ENCODE measurements at places on chromosomes 1 and 21. TPM values are rescaled to one million over a fixed set of nuclear protein-coding genes. Genes with fewer than 3 reads are reported as not detected.

DNA sequence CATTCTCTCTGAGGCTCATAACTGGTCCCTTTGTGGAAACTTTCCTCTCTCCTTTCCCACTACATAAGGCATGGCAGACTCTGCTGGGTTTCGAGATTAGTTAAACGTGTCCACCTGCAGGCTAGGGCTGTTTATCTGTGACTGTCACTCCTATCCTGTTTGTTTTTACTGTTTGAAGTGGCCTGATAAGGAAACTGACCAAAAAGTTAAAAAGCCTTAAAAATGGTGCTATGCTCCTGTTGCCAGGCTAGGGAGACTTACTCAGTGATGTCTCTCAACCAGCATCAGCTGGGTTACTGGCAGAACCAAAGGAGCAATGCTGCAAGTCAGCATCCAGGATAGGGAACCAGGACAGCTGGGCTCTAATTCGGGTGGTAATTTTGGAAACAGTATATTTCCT is 3.9 kb downstream of the PIGV start:
- no peak for DNase-seq
- H3K4me1 ChIP-seq, result peaks cover 13% of the 10 kb centered on the region
- H3K4me3 ChIP-seq, result no peak overlapping the region
- no peaks in the 10 kb centered on the region for H3K36me3 ChIP-seq
- no peak overlapping the region for H3K27ac ChIP-seq

The ATP6V1G3 gene
- total RNA-seq, result not detected

- no peaks in the 10 kb centered on the region for H3K36me3 ChIP-seq
- no peak overlapping the region for H3K4me3 ChIP-seq
- no peak overlapping the region for H3K27ac ChIP-seq
- H3K4me1 ChIP-seq, result no peaks in the 10 kb centered on the region
- H3K27me3 ChIP-seq, result no peaks in the 10 kb centered on the region
These were observed 31.4 kb downstream of the HSD3B2 start for GRCh38 chr1:119446321-119446720.

The SDCCAG8 gene
- 43.5 TPM for total RNA-seq

DNA sequence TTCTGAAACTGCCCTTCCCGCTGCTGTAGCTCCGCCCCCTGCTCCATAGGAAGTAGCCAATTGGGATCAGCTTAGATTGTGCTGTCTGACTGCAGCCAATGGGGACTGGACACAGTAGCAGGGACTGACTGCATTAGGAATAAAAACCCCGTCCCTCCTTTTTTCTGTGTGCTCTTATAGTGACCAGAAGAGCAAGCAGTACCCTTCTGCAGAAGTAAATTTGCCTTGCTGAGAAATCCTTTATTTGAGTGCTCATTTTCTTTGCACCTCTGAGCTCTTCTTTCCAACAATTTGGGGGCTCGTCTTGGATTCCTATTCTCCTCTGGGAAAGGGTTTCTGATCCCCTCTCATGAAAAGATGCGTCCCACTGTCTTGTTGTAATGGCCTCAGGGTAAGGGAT is 16.2 kb downstream of the OR2L13 start:
- H3K27me3 ChIP-seq, result no peaks in the 10 kb centered on the region
- no peaks in the 10 kb centered on the region for H3K4me1 ChIP-seq
- no peak overlapping the region for H3K27ac ChIP-seq
- H3K4me3 ChIP-seq, result no peak overlapping the region
- H3K36me3 ChIP-seq, result no peaks in the 10 kb centered on the region

The FGGY gene
- 38.4 TPM for total RNA-seq

The PPIE gene
- total RNA-seq, result 78.9 TPM

The RXRG gene
- total RNA-seq, result 0.60 TPM

- DNase-seq, result no peak
- no peak overlapping the region for H3K4me3 ChIP-seq
- H3K27ac ChIP-seq, result no peak overlapping the region
- H3K36me3 ChIP-seq, result no peaks in the 10 kb centered on the region
These were observed 280.2 kb downstream of the DPYD start for GRCh38 chr1:97640677-97641076.

DNA sequence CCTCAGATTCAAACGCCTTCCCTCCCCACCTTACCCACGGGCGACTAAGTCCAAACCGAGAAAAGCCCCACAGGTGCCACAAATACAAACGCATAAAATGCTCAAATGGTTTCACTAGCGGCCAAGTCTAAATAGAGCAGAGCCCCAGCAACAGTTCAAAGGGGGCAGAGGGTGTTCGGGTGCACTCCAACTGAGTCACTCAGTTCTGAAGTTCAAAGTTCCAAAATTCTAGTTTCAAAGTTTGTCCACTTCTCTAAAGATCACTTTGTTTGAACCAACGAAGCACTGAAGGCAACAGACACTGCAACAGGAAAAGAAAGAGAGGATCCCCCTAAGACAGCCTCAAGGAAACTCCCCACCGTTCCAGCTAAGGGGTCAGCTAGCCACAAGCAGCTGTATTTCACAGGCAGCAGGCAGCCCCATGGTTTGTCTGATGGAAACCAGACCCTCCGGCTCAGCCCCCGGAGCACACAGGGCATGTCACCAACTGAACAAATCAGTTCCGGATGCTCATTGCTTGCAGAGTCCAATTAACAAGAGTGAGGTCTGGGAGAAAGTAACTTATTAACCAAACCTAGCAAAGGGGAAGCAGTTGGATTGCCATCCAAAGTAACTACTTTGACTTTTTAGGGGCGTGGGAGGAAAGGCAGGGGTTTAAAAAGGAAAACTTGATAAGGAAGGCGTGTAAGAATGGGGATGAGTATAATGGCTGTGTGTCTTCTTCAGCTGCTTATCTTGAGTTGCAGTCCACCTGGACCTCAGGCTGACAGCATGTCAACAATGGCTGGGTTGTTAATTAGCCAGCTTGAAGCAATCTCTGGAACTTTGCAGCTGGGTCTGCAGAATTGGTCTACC is 1423.9 kb upstream of the PRMT6 start:
- H3K36me3 ChIP-seq, result no peaks in the 10 kb centered on the region
- H3K27me3 ChIP-seq, result no peaks in the 10 kb centered on the region
- H3K4me1 ChIP-seq, result no peaks in the 10 kb centered on the region
- DNase-seq, result no peak
- H3K27ac ChIP-seq, result no peak overlapping the region

- DNase-seq, result no peak
- H3K27ac ChIP-seq, result no peak overlapping the region
- no peaks in the 10 kb centered on the region for H3K4me1 ChIP-seq
- H3K36me3 ChIP-seq, result no peaks in the 10 kb centered on the region
These were observed 541.7 kb upstream of the PBX1 start for GRCh38 chr1:164017239-164017638.

The HOOK1 gene
- total RNA-seq, result 8.1 TPM

- DNase-seq, result no peak
- no peaks in the 10 kb centered on the region for H3K27me3 ChIP-seq
These were observed 73.3 kb upstream of the FMO3 start for GRCh38 chr1:171017426-171017825.

GRCh38 chr1:153387785-153388184 is 3.1 kb downstream of the S100A8 start:
- H3K27ac ChIP-seq, result no peak overlapping the region
- H3K4me1 ChIP-seq, result peaks cover 3% of the 10 kb centered on the region
- H3K36me3 ChIP-seq, result no peaks in the 10 kb centered on the region
- H3K4me3 ChIP-seq, result no peak overlapping the region

DNA sequence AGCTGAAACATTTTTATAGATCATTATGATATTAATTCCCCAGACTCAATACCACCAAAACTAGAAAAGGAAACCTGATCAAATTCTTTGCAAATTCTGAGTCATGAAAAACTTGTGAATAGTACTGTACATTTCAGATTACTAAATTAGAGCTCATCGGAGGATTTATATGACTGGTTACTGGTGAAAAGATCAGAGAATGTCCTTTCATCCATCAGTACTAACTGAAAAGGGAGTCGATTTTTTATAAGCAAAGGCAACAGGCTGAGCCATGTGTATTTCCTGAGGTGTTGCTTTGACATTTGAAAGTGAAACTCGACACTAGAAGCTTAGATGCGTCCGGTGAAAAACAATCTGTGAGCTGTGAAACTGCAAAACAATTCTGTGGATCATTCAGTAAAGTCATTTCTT is 155.7 kb downstream of the TNFSF18 start:
- DNase-seq, result no peak
- no peaks in the 10 kb centered on the region for H3K4me1 ChIP-seq
- H3K27ac ChIP-seq, result no peak overlapping the region
- no peaks in the 10 kb centered on the region for H3K36me3 ChIP-seq
- no peak overlapping the region for H3K4me3 ChIP-seq

DNA sequence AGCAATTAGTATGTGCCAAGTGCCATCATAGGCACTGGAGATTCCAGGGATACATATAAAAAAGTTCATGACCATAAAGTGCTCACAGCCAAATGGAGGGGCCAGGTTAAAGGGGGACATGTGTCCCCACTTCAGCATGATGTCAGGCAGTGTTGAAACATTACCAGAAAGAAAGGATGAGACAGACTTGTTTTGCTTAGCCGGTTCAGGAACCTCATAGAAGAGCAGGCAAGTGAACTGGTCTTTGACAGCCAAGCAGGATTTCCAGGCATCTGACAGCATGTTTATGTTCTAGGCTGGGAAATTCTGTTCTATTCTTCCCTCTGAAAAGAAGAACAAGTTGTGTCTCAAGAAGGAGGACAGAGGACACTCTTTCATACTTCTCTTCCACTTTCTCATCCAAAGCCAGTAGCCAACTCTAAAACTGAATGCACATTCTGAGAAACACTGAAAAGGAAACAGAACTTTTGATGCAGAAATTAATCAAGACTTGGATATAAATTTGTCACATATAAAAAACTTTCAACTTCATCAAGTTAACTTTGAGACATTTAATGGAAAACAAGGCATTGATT is 39.7 kb downstream of the GLUL start:
- no peak overlapping the region for H3K4me3 ChIP-seq
- no peak for DNase-seq
- H3K27me3 ChIP-seq, result no peaks in the 10 kb centered on the region
- H3K4me1 ChIP-seq, result no peaks in the 10 kb centered on the region
- H3K27ac ChIP-seq, result no peak overlapping the region
- H3K36me3 ChIP-seq, result no peaks in the 10 kb centered on the region

DNA sequence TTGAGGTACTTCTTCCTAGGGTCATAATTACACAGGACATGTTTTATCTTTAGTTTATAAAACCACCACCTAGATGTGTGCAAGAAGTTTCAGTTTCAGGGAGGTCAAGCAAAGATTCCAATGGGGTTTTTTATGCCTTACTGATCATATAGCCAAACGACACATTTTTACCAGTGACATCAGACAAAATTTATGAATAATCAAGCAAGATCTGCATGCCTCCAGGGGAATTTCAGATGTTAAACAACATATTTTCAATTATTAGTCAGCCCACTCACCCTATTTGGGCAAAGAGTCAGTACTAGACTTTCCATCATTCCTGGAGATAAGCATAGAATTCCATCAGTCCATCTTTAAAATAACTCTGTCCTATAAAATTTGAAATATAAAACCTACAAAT is 867.4 kb downstream of the KCNT2 start:
- DNase-seq, result no peak
- no peaks in the 10 kb centered on the region for H3K36me3 ChIP-seq
- no peaks in the 10 kb centered on the region for H3K4me1 ChIP-seq
- H3K27ac ChIP-seq, result no peak overlapping the region
- H3K4me3 ChIP-seq, result no peak overlapping the region
- no peaks in the 10 kb centered on the region for H3K27me3 ChIP-seq

- no peaks in the 10 kb centered on the region for H3K4me1 ChIP-seq
- H3K27me3 ChIP-seq, result peaks cover 5% of the 10 kb centered on the region
- H3K27ac ChIP-seq, result no peak overlapping the region
- no peaks in the 10 kb centered on the region for H3K36me3 ChIP-seq
- H3K4me3 ChIP-seq, result no peak overlapping the region
- no peak for DNase-seq
These were observed 94.9 kb upstream of the IGSF21 start for GRCh38 chr1:18012686-18013085.

The LEPR gene
- 6.4 TPM for total RNA-seq

The PPP1R8 gene
- 39.3 TPM for total RNA-seq

DNA sequence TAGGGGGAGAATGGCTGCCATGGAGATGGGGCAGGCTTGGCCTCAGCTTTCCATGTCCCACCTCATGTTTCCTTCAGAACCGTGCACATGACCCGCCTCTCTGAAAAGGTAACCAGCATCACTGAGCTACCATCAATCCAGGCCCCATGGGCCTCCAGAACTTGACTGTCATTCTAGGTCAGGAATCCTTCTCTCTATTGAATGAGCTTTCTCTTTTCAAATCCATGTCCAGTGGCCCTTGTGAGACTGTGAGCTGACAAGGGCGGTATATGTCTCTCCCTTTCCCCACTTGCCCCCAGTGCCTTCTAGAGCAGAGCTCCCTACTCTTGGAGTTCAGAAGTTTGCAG is 4.4 kb downstream of the CSRP1 start:
- H3K4me1 ChIP-seq, result no peaks in the 10 kb centered on the region
- DNase-seq, result no peak
- no peak overlapping the region for H3K27ac ChIP-seq
- H3K4me3 ChIP-seq, result no peak overlapping the region

DNA sequence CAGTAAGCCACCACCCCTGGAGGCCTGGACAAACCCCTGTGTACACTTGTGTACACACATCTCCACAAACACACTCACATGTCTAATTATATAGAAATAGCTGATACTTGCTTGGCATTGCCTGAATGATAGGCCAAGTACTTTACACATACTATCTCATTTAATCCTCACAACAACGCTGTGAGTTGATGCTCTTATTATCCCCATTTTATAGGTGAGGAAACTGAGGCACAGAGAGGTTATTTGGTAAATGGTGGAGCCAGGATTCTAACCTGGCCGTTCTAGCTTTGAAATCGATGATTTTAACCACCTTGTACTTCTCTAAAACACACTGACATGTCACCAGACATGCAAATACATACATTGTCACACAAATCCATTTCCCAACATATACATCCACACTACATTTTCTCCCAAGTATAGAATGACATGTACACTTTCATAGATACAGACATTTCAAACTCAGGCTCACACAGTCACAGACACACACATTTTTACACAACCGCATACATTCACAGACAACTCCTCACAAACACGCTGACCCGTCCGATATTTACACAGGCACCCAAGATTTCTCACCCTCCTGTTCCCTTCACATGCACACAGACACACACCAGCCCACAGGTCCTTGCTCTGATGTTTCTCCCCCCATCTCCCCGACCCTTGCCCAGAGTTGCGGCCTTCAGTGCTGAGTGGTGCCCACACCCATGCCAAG is 3.2 kb downstream of the ARHGEF19 start:
- no peaks in the 10 kb centered on the region for H3K27me3 ChIP-seq
- H3K36me3 ChIP-seq, result no peaks in the 10 kb centered on the region
- no peak overlapping the region for H3K4me3 ChIP-seq
- no peak for DNase-seq
- peak overlapping the region; percentile 94 for H3K27ac ChIP-seq

The LCE1B gene
- total RNA-seq, result not detected

GRCh38 chr21:43332861-43333297 is 94.1 kb downstream of the SIK1 start:
- DNase-seq, result no peak
- no peaks in the 10 kb centered on the region for H3K4me1 ChIP-seq
- H3K36me3 ChIP-seq, result no peaks in the 10 kb centered on the region
- H3K4me3 ChIP-seq, result no peak overlapping the region

DNA sequence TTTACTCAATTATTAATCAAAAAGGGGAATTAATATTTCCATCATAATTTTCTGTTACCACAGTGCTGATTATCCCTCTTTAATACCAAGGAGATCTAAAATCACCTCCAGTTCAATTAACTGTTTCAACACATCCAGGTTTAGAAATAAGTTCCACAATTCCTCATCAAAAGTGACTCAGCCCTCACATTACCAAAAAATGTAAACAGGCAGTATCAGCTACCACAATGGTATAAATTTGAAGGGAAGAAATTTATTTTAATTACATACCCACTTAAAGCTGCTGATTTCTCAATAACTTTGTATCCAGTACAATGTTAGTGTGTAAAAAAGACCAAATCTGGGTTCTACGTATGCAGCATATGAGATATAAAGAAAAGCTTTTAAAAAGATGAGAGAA is 51.9 kb downstream of the EIF4G3 start:
- no peaks in the 10 kb centered on the region for H3K27me3 ChIP-seq
- DNase-seq, result no peak
- no peak overlapping the region for H3K4me3 ChIP-seq
- no peaks in the 10 kb centered on the region for H3K36me3 ChIP-seq
